Melanocyte of skin (primary cell): ENCODE measurements at places on chromosomes 7 and 10. TPM values are rescaled to one million over a fixed set of nuclear protein-coding genes. Genes with fewer than 3 reads are reported as not detected.

The SPACDR gene
- 0.15 and 0.33 TPM in 2 replicates for total RNA-seq

The C7orf57 gene
- total RNA-seq: 0.34 and 0.36 TPM in 2 replicates

The CALHM3 gene
- not detected in 2 replicates for total RNA-seq

The DNAJB9 gene
- 14.0 and 22.1 TPM in 2 replicates for total RNA-seq

The FGFR2 gene
- total RNA-seq: 0.15 TPM in 1 of 2 replicates, not detected in the other

The ATAD1 gene
- 65.0 and 69.8 TPM in 2 replicates for total RNA-seq

The ATRNL1 gene
- total RNA-seq: 12.4 and 22.9 TPM in 2 replicates

The CTBP2 gene
- 80.5 and 110 TPM in 2 replicates for total RNA-seq

The SNX13 gene
- total RNA-seq: 39.6 and 58.2 TPM in 2 replicates

The ABCB4 gene
- 21.4 and 22.0 TPM in 2 replicates for total RNA-seq

The PRSS37 gene
- total RNA-seq: not detected in 2 replicates

The KNDC1 gene
- under 0.01 and 0.67 TPM in 2 replicates for total RNA-seq

The GPNMB gene
- total RNA-seq: 799 and 1,045 TPM in 2 replicates

The HSPA12A gene
- 24.6 and 32.7 TPM in 2 replicates for total RNA-seq

The ELMO1 gene
- total RNA-seq: 0.69 and 4.4 TPM in 2 replicates

The PDE6C gene
- not detected in 2 replicates for total RNA-seq

The CLCN1 gene
- total RNA-seq: not detected in 2 replicates

The MRLN gene
- total RNA-seq: not detected in 2 replicates

The NPM3 gene
- 45.1 and 82.9 TPM in 2 replicates for total RNA-seq

The TMEM273 gene
- total RNA-seq: not detected in 2 replicates

The HOXA2 gene
- not detected in 2 replicates for total RNA-seq

The NKX1-2 gene
- total RNA-seq: under 0.01 TPM in 1 of 2 replicates, not detected in the other

The OR2A1 gene
- 0.34 TPM in 1 of 2 replicates, not detected in the other for total RNA-seq

The CFAP69 gene
- 1.00 and 3.2 TPM in 2 replicates for total RNA-seq

The SPDYE2 gene
- total RNA-seq: not detected in 2 replicates

The CCAR1 gene
- 43.0 and 68.0 TPM in 2 replicates for total RNA-seq

The RBP4 gene
- total RNA-seq: not detected in 2 replicates

The AGAP3 gene
- 66.1 and 91.2 TPM in 2 replicates for total RNA-seq

The CFAP43 gene
- total RNA-seq: 0.73 and 1.0 TPM in 2 replicates

The CAV1 gene
- total RNA-seq: 60.6 and 70.0 TPM in 2 replicates

The PLEKHS1 gene
- under 0.01 TPM in 1 of 2 replicates, not detected in the other for total RNA-seq

The PHKG1 gene
- total RNA-seq: under 0.01 and 2.2 TPM in 2 replicates

The SEPTIN14 gene
- total RNA-seq: not detected in 2 replicates

The PRKG1 gene
- total RNA-seq: 8.0 and 10.8 TPM in 2 replicates

The OR2A42 gene
- not detected in 2 replicates for total RNA-seq
